NCI-H146 (cell line): ENCODE measurements at places on chromosomes 12 and 14.

DNA sequence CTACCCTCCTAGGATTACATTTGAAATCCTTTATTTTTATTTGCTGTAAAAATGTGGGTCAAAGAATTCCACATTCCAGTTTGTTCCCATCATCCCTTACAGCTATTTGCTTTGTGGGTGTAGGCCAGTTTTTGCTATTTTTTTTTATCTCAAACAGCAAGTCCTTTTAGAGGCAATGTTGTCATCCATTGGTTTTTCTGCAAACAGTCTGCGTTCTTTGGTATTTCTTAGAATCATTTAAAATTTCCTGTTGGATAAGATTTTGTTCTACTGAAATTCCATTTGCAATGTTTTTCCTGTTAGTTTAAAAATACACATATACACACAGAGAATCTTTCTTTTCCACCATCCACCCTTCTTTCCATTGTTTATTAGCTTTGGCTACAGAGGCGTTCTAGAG lies 53.3 kb upstream of the STK38L start:
- no peak for DNase-seq

DNA sequence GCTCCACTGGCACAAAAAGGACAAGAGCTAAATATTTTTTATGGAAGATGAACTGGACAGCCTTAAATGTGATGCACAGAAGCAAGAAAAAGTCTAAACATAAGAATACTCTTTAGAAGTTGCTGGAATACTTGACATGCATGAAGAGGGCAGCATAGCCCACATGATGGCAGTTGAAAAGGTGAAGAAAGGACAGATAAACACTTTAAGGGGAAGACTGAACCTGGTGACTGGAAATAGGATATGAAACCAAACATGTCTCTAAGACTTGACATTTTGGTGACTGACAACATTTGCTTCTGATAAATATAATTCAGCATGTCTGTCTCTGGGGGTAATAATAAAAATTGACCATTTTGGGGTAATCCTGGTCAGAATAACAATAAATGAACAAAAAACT lies 273.1 kb downstream of the CCDC91 start:
- no peak for DNase-seq

DNA sequence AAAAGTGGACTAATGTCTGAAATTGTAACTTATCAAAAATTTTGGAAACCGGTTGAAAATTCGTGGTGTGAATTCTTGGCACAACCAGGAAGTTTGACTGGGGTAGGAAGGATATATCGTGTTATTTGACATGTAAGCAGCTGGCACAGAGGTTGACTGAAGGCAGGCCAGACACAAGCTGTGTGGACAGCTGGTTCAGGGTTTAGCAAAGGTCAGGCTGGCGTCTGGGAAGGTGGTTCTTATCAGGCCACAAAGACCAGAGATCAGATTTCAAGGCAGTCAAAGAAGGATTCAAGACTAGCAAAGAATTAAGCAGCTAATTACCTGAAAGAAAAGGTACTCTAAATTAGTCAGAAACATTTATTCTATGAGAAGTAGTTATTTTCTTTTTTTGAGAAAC lies 450.2 kb upstream of the MDGA2 start:
- no peak for DNase-seq

DNA sequence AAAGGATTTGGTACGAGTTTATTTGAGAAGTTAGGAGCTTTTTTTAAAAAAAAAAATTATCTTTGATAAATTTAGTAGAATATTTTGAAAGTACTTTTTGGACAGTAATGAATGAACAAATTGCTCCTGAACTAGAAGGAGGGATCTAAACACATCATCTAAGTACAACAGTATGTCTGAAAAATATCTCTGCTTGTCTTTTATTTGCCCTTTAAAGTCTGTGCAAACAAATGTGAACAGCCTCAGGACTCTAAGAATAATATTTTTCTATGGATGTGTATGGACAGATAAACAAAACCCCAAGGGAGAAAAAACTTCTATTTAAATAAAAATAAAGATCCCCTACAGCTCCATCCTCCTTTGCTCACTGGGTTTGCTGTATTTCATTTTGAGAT lies 19.5 kb downstream of the FBXL14 start:
- no peak for DNase-seq

DNA sequence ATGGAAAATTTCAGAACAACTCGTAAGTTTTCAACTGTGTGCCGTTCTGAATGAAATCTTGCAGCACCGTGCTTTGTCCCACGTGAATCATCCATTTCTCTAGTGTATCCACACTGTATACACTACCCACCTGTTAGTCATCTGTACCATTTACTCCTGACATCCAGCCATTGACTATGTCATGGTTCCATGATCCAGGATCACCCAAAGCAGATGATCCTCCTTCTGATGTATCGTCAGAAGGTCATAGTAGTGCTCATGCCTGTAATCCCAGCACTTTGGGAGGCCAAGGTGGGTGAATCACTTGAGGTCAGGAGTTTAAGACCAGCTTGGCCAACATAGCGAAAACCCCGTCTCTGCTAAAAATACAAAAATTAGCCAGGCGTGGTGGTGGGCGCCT lies 122.9 kb downstream of the PPHLN1 start:
- DNase-seq = no peak

DNA sequence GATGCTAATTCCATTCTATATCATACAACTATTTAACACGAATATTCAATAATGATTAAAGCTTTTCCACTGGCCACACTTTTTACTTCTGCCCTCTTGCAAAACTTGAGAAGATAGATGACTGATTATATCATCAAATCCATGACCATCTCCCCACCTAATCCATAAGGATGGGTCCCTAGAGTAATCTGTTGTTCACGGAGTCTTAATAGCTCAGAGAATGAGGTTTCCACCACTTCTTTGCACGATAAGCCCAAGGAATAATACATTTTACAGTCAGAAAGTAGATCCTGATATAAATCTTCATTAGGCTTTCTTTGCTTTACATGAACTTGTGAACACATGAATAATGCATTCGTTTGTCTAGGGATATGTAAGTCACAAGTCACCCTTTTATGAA lies 527.2 kb downstream of the GALC start:
- no peak for DNase-seq

DNA sequence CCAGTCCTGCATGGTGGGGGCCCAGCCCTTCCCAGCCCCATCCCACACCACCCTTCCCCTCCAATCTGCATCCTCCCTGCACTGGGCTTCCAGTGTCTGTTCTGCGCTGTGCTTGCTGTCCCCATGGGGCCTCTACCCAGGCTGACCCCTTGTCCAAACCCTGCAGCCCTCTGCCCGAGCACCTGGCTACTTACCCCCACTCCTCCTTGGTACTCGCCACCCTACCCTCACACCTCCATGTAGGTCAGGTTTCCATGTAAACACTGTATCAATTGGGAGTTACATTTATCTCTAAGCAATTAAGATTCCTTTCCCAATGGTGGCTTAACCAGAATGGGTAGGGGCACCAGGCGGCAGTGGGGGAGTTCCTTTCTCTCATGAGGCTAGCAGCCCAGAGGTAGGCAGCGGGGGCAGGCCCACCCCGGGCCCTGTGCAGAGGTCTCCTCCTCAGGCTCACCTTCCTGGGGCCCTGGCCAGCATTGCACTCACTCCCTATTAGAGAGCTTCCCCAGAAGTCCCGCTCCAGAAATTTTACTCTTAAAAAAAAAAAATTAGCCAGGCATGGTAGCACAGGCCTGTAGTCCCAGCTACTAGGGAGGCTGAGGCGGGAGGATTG lies 76.6 kb upstream of the CCND2 start:
- DNase-seq = no peak

DNA sequence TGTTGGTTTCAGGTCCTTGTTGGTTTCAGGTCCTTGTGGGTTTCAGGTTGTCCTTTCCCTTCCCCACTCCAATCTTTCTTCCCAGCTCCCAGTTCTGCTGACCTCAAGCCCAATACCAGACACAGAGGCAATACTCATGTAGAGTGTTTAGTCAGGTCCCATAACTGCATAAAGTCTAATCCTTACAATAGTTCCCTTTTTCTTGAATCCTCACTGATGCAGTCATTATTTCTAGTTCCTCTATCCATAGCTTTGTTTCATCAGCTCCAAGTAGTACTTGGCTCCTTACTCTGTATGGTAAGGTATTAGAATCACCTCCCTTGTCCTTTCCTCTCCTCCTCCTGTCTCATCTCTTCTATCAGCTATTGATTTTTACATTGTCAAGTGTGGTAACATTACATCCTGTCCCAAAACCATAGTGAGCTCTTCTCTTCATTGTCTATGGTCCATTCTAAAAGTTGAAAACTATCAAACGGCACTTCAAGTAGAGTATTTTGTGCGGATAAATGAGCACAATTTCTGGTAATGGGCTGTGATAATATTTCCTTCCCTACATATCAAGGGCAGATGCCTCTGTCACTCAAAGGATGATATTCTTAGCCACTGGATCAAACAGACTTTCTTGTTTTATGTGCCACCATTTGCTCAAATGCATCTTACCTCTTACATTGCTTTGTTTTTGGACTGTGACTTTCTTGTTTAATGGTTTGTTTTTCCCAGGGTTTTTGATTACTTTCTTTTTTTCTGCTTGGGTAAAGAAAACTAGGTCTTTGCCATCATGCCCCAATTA lies 57.2 kb upstream of the JDP2 start:
- no peak for DNase-seq

GRCh38 chr14:89641495-89642175 lies 224.6 kb upstream of the FOXN3 start:
- peak; percentile 29 for DNase-seq

GRCh38 chr12:6452245-6452943 lies 552 bp downstream of the TAPBPL start:
- DNase-seq = peak; percentile 77

- DNase-seq = no peak
Observed at GRCh38 chr12:666766-667308, 3.6 kb upstream of the NINJ2 start.

- DNase-seq = no peak
Observed at GRCh38 chr14:38589747-38590350, 334.0 kb upstream of the CLEC14A start.

DNA sequence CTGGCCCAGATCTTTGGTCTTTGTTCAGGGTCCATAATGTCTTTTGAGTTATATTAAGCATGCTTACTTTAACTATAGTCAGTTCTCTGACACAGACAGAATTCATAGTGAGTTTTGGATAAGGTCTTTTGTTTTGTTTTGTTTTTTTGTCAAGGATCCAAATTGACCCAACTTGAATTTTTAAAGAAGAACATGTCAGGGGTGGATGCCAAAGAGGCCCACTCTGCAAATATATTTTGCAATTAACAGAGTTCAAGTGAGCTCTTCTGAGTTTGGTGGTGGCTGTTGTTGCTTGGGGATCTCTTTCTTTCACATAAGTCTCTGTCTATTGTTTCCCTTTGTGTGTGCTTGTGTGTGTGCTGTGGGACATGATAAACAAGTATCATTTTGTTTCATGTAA lies 34.4 kb upstream of the PMCH start:
- no peak for DNase-seq

- no peak for DNase-seq
Observed at GRCh38 chr14:97299661-97300060, 502.5 kb downstream of the VRK1 start.

- no peak for DNase-seq
Observed at GRCh38 chr14:34218881-34219280, 243.2 kb downstream of the SPTSSA start.

DNA sequence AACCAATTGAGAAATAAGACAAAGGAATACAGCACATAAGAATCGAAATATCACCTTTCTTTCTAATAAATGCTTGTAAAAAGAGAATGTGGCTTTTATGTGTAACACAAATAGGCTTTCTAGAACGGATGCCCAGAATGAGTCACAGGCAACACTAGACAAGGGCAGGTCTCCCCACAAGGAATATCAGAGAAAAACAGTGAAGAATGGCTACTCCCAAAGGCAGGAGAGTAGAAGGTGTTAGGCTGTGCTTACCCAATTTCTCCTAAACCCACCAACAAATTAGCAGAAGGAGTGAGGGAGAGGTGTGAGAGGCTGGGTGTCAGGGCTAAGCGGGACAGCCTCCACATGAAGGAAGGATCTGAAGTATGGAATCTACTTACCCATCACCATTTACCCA lies 55.2 kb downstream of the GALNT4 start:
- no peak for DNase-seq

- peak; percentile 0 for DNase-seq
Observed at GRCh38 chr14:102362084-102362483, 606 bp downstream of the CINP start.

DNA sequence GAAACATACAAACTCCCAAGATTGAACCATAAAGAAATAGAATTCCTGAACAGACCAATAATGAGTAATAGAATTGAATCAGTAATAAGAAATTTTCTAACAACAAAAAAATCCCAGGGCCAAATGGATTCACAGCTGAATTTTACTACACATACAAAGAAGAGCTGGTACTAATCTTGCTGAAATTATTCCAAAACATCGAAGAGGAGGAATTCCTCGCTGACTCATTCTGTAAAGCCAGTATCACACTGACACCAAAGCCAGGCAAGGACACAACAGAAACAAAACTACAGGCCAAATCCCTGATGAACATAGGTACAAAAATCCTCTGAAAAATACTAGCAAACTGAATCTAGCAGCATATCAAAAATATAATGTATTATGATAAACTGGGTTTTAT lies 367.8 kb upstream of the CLEC14A start:
- no peak for DNase-seq

- no peak for DNase-seq
Observed at GRCh38 chr12:127600211-127600610, 666.8 kb upstream of the TMEM132C start.

DNA sequence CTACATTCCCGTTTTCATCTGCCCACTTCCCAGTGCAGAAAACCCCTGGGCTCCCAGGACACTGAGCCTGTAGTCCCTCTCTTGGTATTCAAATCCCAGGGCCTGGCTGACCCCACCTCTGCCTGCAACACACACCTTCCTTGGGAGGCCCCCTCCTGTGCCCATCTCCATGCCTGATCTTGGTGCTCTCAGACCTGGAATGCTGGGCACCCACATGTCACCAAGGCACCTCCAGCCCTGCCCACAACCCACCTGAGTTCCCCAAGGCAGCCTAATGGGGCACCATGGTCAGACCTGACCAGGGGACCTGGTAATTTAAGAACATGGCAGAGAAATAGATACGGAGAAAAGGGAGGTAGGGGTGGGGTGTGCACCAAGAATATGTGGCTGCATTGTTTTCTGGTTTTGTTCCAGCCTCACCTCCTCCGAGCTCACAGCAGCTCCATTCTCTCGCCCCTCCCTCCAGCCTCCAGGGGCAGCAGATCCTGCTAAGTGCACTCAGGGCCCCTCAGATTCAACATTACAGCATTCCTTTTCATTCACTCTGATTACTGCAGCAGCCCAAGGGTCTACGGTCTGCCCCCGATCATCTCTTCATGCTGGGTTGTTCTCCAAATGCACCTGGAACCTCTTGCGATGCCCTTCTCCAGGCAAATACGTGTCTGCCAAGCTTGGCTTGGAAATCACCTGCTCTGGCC lies 9.2 kb upstream of the HSP90AA1 start:
- no peak for DNase-seq

- no peak for DNase-seq
Observed at GRCh38 chr12:2586156-2587038, 208.4 kb upstream of the FKBP4 start.
